ENCODE measurements at places on chromosomes 11 and 22. TPM values are rescaled to one million over a fixed set of nuclear protein-coding genes. Genes with fewer than 3 reads are reported as not detected.

SLC29A2 gene
- total RNA-seq: 6.9 TPM

IGF2 gene
- 3.3 TPM for total RNA-seq

OR51L1 gene
- total RNA-seq: not detected

RTN4RL2 gene
- 0.13 TPM for total RNA-seq

CNIH2 gene
- total RNA-seq: 5.7 TPM

GRCh38 chr22:36923131-36923788, 9.8 kb downstream of the CSF2RB start:
- DNase-seq: no peak

GRCh38 chr11:134980819-134981710, 569.0 kb upstream of the B3GAT1 start:
- no peak for DNase-seq

DNA sequence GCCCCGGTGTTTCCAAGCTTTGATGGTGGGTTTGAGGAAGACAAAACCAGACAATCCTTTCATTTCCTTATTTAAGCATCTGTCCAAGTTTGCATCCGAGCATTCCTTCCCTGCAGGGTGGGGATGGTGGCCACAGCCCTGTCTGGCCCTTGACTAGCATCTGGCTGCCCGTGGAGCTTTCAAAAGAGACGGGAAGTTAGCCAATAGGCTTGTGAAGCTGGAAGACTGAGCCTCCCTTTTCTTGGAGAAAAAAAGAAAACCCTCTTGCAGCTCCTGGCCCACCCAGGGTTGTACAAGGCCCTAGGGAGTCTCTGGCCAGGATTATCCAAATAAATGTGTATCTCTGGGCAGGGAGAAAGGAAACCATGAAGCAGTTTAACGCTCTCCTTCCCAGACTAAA, 60.6 kb downstream of the MICAL2 start:
- DNase-seq: no peak

DNA sequence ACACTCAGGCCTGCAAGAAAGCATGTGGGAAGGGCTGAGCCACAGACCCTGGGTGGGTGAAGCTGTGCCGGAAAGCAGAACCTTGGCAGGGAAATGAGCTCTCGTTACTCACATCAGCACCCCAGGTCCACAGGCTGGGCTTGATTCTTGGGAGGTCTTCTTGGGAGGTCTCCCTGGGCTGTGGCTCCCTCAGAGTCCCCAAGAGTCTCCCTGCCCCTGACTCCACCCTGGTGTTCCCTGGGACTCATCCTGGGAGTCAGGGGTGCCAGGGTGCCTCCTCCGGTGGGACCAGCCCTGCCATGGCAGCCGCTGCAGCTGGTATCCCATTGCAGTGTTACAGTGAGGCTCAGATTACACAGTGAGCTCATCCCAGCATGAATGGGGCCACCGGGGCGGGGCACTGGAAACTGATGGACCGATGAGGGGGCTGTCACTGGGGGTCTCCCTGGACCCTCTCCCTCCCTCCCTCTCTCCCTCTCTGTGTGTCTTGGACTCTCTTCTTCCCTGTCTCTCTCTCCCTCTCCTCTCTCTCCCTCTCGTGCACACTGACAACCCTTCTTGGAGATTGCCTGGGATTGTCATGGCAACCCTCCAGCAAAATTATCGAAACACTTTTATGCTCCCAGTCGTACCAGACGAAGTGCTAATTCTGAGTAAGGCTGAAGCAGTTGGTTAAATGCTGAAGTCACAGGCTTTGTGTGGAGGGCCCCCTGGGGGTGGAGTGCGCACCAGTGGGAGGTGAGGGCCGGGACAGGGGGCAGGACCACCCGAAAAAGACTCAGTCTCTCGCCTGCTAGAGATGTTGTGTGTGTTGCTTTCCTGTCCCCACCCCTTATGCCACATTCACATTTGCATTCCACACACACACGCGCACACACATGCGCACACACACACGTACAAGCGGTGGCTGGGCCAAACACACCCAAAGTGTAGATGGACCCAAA, 8.6 kb upstream of the C11orf96 start:
- peak; percentile 37 for DNase-seq

DNA sequence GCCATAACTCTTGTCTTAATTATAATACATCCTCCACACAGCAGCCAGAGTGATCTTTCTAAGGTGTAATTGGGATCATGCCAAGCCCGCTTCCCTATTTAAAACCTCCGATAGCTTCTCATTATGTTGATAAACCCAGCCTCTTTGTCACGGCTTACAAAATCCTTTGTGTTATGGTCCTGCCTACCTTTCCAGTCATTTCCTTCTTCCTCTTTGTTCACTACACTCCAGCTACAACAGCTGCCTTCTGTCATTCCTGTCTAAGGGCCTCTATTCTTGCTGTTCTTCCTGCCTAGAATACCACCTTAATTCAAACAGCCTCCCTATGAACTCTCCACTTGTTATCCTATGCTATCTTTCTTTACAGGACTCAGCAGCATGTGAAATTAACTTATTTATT, 70.6 kb upstream of the CAPRIN1 start:
- DNase-seq: no peak

- no peak for DNase-seq
Measured at GRCh38 chr11:74956397-74957015, 7.4 kb downstream of the SPCS2 start.

- DNase-seq: no peak
Measured at GRCh38 chr11:6530848-6531247, 33.8 kb downstream of the DNHD1 start.

GRCh38 chr22:49976439-49977175, 16.0 kb downstream of the PIM3 start:
- DNase-seq: no peak

GRCh38 chr11:59532620-59533019, 21.3 kb downstream of the OR4D9 start:
- DNase-seq: no peak

DNA sequence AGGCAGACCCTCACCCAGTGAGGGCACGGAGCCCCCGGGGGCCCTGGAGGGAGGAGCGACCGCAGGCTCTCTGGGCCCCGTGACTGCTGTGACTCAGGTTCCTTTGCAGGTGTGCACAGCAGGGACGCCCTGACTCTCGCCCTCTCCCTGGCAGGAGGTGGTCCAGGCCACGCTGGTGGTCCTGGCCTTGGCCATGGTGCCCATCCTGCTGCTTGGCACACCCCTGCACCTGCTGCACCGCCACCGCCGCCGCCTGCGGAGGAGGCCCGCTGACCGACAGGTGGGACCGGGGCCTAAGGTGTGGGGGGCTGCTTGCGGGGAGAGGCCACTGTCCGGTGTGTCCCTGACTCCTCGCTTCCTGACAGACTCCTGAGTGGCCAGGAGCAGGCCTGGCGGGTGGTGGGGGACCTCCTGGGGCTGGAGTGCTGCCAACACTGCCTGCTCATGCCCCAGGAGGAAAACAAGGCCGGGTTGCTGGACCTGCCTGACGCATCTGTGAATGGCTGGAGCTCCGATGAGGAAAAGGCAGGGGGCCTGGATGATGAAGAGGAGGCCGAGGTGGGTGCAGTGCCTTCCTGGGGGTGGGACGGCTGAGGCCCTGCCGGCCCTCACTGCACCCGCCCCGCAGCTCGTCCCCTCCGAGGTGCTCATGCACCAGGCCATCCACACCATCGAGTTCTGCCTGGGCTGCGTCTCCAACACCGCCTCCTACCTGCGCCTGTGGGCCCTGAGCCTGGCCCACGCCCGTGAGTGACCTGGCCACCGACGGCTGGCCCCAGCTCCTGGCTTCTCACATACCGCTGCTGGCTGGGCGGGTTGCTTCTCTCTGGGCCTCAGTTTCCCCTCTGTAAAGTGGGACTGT, 10.9 kb downstream of the TCIRG1 start:
- DNase-seq: no peak

DNA sequence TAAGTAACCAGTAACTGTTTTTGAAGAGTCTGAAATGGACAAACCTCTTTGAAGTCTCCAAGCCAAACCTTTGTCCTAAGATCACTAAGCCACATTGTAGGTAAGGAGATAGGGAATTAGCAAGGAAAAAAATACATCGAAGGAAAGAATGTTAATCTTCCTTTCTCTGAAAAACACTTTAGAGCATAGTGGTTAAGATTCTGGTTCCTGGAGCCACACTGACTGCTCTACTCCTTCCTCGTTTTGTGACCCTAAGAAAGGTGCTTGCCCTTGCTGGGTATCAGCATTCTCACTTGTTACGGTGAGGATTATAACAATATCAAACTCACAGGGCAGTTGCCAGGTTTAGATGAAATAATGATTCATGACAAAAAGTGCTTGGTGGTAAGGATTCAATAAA, 104.0 kb downstream of the SIK3 start:
- DNase-seq: peak; percentile 43

GRCh38 chr11:67545280-67545679, 22.0 kb upstream of the CABP2 start:
- DNase-seq: peak; percentile 60

DNA sequence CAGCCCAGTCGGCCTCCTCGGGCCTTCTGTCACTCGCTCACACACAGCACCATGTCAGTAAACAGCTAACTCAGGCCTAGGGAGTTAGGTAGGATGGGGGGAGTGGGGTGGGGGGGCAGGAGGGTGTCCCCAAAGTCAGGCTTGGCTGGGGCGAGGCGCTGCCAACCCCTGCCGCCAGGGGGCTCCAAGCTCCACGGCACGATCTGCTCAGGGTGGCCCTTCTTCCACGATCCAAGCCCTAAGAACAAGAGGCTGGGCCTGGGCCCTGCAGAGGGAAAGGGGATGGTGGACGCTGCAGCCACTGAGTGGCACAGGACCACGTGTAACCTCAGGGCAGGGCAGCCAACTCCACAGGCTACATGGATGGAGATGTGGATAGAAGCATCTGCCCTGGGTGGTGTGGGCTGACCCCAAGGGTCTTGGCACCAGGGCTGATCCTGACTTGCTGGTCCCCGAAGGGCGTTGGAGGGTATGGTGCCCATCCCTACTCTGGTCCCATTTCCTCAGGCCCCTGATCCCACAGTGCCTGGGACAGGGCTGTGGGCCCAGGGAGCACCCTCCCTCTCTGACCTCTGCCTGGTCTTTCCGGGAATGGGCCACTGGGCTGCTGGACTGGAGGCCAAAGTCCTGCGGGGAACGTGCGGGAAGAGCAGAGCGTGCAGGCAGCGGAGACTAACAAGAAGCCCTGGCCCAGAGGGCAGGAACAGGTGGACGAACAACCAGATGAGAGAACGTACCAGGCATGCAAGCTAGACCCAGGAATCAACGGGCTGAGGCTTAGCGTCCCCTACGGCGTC, 29.1 kb upstream of the TXNRD2 start:
- peak; percentile 80 for DNase-seq

All from neural progenitor cell (in vitro differentiated cells).